Ammon's horn (tissue), 1 donor: ENCODE measurements at places on chromosomes 2 and 18.

DNA sequence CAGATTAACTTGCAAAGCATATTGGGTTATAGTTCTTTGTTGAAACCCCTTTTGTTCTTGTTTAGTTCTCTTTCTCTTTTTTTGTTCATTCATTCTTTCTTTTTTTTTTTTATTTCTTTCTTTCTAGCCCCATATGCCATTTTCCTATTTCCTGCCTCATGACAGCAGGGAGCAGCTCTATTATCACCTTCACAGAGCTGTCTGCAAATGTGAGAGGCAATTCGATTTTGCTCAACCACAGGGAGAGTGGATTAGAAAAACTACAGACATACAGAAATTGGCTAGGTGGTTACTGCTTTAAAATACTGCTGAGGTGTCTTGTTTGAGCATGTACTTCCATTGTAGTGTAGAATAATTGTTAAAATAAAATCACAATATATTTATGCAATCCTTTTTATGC is 44.2 kb upstream of the TBR1 start:
- DNase-seq = no peak

DNA sequence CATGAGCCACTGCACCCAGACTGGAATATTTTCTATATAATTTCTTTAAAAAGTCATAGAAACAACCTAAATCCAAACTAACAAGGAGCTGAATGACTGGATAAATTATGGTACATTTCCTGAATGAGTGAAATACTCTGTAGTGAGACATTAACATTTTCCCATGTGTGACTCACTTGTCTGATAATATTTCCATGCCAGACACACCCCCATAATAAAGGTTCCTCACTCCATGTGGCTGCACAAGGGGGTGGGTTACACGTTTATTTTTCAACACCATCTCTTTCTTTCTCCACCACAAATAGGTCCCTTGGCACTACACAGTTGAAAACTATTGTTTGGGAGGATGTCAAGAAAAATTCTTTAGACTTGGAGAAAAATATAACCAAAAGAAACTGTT is 266.3 kb upstream of the LYPD1 start:
- DNase-seq = no peak

GRCh38 chr2:131521961-131522781 is 5.5 kb upstream of the CCDC74A start:
- no peak for DNase-seq

GRCh38 chr2:172877826-172878225 is 142.2 kb downstream of the RAPGEF4 start:
- DNase-seq = no peak

DNA sequence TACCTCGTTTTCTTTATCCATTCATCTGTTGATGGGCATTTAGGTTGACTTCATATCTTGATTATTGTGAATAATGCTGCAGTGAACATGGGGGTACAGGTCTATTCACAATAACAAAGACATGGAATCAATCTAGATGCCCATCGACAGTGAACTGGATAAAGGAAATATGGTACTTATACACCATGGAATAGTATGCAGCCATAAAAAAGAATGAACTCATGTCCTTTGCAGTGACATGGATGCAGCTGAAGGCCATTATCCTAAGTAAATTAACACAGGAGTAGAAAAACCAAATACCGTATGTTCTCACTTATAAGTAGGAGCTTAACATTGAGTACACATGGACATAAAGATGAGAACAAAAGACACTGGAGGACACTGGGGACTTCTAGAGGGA is 111.6 kb downstream of the LAMA3 start:
- no peak for DNase-seq

DNA sequence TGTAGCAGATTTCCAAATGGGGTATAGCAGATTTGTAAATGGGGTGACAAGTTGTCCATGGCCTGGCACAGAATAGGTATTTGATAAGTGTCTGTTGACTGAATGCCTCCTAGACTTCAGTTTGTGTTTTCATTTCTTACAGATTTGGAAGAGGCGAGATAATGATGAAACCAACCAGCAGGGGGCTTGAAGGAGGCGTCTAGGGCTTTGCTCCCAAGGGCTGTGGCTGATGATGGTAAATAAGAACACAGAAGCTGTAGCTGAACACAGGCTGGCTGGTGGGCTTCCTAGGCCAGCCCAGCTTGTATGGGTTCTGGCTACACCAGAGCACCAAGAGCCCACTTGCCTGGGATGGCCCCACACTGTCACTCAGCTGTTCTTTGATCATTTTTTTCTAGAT is 19.4 kb downstream of the SFTPB start:
- DNase-seq = peak; percentile 22
